ENCODE measurements at places on chromosomes 11 and 22.

DNA sequence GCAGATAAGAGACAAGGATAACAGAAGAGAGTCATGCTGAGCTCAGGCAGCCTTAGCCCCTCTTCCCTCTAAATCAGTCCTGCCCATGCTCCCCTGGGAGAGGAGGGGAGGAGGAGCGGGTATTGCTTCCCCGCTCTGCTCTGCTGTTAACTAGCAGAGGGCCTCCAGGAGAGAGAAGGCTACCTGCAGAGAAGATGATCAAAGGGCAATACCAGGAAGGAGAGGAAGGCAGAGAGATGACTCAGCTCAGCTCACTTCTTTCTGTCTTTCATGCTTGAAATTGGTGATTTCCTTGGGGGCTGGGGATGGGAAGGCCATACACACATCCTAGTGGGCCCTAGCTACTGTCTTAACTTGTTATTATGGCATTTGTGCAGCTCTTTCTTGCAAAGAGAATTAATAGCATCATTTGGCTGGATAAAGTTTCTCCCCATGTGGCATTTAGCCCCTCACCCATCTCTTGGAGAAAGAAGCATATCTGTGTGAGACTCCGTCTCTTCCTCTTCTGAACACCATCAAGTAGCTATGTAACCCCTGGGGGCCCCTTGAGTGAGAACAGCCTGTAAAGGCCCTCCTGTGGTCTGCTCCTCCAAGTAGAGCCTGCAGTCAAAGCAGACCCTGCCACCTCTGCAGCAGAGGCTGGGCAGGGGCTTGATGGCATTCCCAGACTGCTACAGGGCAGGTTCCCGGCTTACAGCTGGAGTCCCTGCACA lies 33.4 kb upstream of the AMOTL1 start:
- no peak for DNase-seq

- no peak for DNase-seq
Measured at GRCh38 chr11:11009179-11009578, 151.3 kb upstream of the ZBED5 start.

DNA sequence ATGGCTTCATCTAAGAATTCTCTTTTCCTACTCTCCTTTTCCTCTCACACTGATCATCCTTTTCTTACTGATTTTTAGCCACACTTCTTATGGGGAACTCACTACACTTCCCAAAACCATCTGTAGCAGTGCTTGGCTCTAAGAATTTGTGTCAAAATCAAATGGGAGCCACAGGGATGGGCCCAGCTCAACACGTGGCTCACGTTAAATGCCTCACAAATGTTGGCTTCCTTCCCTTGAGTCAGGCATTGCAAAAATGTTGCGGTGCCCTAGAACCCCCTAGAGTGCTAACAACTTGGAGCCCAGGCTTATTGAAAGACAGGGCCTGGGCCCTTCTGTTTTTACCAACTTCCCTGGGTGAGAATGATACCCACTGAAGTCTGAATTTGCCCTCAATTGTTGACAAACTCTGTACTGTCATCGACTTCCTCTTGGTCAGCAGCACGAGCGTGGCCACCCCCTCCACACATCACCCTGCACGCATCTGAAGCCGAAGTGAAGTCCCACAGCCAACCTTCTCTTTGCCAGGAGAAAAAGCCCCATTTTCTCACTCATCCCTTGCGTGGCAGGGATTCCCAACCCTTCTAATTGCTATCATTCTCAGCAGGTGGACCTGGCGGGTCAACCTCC lies 69.7 kb downstream of the ELFN2 start:
- DNase-seq: peak; percentile 48

DNA sequence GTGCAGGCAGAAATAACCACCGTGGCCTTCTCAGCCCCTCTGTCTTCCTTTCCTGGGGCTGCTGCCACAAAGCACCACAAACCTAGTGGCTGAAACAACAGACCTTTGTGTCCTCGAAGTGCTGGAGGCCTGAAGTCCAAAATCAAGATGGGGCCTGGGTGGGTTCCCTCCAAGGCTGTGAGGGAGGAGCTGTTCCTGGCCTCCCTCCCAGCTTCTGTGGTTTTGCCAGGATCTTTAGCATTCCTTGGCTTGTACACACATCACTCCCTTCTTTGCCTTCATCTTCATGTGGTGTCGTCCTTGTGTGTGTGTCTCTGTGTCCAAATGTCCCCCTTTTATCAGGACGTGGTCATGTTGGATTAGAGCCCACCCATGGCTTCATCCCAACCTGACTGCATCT lies 29.0 kb upstream of the PARVG start:
- DNase-seq: peak; percentile 83

DNA sequence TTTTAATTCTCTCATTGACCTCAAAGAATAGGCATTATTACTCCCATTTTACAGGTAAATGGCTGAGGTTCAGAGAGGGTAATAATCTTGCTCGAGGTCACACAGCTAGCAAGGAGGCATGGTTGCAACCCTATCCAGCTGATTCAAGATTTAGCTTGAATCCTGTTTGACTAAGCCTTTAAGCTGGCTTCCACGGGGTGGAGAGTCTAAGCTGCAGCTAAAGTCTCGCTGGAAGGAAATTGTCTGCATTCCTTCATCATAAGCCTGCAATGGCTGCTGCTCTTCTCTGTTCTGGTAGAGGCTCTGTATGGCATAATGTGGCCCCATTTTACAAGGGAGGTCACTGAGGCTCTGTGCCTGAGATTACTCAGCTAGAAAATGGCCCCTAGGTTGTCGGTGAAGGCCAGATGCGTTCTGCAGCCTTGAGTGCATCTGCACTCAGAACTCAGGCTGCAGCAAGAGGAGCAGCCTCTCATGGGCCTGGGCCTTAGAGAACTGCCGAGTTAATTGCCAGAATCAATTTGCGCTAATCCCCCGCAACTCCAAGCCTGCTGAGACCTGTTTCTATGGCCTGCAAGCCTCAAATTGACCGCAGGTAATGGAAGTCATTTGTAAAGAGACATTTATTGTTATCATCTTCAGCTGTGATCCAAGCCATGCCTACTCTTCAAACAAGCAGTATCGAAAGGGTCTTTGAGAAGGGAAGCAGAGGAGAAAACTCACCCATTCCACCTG lies 44.1 kb upstream of the SEZ6L start:
- no peak for DNase-seq

- no peak for DNase-seq
Measured at GRCh38 chr11:60485987-60486386, 6.6 kb upstream of the MS4A12 start.

- peak; percentile 51 for DNase-seq
Measured at GRCh38 chr22:45757068-45757467, 85.4 kb downstream of the ATXN10 start.

GRCh38 chr22:28143961-28144745 lies 225.1 kb upstream of the PITPNB start:
- DNase-seq: peak; percentile 65

GRCh38 chr11:90355200-90355599 lies 132.4 kb upstream of the CHORDC1 start:
- DNase-seq: no peak

GRCh38 chr11:118998822-118999221 lies 884 bp downstream of the CENATAC start:
- peak; percentile 78 for DNase-seq

GRCh38 chr11:120512739-120513435 lies 1.3 kb downstream of the GRIK4 start:
- DNase-seq: no peak

DNA sequence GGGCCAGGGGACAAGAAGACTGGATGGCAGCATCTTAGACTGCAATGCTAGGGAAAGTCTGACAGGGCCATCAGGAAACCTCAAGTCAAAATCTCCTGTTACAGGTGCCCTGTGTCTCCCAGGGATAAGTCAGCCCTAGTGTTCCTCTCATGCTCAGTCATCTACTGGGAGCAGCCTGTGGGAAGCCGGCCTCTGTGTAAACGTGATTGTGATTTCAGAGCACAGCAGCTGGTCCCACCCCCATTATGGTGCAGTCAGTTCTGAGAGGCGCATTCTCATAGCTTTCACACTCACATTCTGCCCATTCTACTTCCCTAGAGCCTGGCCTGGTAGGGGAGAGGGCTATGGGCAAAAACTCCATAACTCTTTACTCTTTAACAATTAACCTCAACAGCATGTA lies 7.2 kb upstream of the SLN start:
- DNase-seq: no peak

DNA sequence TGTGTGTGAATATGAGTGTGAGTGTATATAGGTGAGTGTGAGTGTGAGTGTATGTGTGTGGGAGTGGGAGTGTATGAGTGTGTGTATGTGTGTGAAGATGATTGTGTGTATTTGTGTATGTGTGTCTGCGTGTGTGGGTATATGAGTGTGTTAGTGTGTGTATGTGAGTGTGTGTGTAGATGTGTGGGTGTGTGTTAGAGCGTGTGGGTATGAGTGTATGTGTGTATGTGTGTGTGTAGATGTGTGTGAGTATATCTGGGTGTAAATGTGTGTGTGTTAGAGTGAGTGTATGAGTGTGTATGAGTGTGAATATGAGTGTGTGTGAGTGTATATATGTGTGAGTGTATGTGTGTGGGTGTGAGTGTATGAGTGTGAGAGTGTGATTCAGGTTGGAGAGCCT lies 11.1 kb upstream of the LRRC10B start:
- no peak for DNase-seq

GRCh38 chr22:27568265-27568664 lies 233.3 kb downstream of the MN1 start:
- no peak for DNase-seq

GRCh38 chr11:995752-996420 lies 40.6 kb downstream of the MUC6 start:
- DNase-seq: no peak

DNA sequence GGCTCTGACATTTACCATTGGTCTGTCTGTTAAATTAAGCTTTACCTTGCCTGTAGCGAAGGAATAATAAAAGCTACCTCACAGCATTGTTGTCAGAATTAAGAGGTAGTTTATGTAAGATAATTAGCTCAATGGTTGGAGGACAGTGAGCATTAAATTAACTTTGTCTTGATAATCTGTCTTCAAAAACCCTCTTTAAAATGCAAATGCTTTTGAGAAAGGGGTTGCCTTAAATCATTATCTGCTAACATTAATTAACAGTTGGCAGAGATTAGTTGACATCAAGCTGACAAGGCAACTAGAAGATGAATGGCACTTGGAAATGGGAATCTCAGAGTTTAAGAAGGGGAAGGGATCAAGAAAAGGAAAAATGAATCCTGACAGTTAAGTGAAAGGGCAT lies 761.1 kb upstream of the ARHGAP42 start:
- DNase-seq: no peak

DNA sequence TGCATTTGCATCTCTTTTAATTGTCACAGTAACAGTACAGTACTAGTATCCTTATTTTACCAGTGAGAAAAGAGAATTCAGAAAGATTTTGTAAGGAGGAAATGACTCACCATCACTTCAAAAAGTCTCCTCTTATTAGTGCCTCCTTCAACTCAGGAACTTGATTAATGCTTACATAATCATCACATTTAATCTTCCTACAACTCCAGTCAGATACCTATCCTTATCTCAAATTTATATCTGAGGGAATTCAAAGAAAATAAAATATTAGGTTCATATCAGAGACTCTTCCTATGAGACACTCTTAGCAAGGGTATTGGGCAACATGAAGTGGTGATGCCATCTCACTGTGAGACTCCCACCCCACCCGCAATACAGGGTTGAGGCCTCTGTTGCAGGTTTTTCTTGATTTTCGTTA lies 26.1 kb upstream of the CTSC start:
- peak; percentile 46 for DNase-seq

- DNase-seq: peak; percentile 16
Measured at GRCh38 chr11:45100339-45100738, 46.1 kb upstream of the PRDM11 start.

DNA sequence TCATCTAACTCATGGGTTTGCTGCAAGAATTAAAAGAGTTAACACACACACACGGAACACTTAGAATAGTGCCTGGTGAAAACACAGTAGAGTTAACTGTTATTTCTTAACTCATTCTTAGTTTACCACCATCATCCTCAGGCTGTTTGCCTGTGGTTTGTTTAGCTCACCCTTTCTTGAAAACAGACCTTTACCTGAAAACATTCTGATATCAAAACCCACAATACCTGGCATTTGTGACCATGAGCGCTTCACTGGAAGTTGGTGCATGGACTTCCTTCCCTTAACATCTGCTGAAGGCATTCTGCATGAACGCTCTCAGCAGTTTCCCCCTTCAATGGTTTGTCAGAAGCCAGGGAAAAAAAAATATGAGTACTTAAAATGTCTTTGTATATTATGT lies 256.0 kb downstream of the ETS1 start:
- no peak for DNase-seq

- DNase-seq: no peak
Measured at GRCh38 chr22:16963189-16963945, 44.7 kb downstream of the GAB4 start.

GRCh38 chr11:125176866-125177265 lies 12.3 kb downstream of the PKNOX2 start:
- DNase-seq: no peak

DNA sequence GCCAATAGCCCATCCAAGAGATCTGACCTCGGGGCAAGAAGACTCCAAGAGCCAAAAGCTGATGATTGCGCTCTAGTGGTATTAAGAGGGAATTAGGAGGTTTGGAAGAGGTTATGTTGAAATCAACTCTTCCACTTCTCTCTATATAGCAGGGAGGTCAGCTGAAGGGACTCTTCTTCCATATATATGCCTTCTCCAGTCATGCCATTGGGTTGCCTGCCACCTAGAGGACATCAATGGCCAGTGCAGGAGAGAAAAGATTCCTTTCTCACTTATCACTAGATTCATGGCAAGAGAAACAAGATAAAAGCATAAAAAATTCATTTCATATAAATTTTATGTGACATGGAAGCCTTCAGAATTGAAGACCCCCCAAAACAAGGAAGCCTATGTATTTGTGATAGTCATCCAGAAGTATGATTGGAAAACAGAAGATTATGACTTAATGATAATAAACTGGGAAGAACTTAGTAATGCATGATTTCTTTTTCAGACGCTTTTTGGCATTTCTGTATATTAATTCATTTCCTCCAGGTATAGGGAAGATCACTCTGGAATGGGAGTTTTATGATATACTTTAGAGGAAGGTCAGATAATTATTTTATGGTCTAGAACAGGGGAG lies 435.1 kb upstream of the DDI1 start:
- DNase-seq: peak; percentile 79

- no peak for DNase-seq
Measured at GRCh38 chr11:76728778-76729177, 54.4 kb upstream of the TSKU start.

DNA sequence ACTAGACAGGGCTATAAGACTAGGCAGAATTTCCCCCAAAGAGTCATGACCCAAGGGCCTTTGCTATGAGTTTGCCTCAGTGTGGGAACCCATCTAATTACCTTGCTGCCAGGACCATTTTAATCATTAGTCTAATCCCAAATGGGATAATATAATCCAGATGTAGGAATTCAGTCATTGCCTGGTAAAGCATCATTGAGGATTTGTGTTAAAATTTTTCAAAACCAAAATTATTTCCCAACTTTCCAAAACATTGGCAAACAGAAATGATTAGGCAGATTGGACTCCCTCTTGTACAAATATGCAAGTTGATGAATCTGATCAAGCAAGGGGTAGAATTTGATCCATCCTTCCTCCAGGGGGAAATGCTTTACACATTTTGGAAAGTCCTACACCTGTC lies 16.2 kb upstream of the MMP13 start:
- peak; percentile 76 for DNase-seq

DNA sequence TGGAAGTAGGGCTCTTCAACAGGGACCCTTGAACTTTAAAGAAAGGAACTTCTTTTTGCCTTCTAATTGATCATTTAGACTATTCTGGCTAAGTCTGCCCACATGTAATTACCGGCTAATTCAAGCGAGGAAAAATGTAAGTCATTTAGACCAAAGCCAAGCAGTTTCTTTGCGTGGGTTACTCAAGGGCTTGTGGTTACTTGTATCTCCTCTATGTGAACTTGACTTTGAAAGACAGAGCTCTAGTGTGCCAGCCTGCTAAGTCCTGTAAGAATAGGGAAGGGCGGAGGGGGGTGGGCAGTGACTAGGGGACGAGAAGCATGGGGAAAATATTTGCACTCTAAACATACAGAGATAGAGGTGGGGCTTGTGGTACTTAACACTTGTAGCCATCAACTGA lies 145.2 kb upstream of the TEAD1 start:
- DNase-seq: no peak
